Stimulated activated naive CD8-positive, alpha-beta T cell treated with anti-CD3 and anti-CD28 coated beads, Interleukin-15, Interleukin-2, amounts not matched to agents 100 U/mL and 50 U/mL, for 24 hours (primary cell): ENCODE measurements at places on chromosomes 11 and 22.

GRCh38 chr11:114440121-114440860 lies 1.0 kb downstream of the REXO2 start:
- DNase-seq: no peak

DNA sequence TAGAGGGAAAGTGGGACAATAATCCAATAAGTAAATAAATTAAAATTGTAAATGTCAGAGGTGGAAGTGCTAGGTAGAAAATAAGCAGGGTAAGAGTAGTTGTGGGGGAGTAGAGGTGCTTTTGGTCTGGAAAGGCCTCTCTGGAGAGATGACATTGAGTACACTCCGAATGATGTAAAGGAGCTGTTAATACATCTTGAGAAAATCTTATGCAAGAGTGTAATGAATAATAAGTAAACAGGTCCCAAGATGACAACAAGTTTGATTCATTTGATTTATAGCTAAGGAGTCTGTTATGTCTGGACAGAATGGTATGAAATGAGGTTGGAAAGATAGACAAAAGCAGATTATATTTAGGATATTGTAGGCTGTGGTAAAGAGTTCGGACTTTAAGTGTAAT lies 87.5 kb downstream of the TMEM135 start:
- no peak for DNase-seq

GRCh38 chr11:26063915-26064314 lies 268.0 kb upstream of the ANO3 start:
- DNase-seq: no peak

GRCh38 chr11:64385945-64386704 lies 27.2 kb downstream of the RPS6KA4 start:
- DNase-seq: no peak

DNA sequence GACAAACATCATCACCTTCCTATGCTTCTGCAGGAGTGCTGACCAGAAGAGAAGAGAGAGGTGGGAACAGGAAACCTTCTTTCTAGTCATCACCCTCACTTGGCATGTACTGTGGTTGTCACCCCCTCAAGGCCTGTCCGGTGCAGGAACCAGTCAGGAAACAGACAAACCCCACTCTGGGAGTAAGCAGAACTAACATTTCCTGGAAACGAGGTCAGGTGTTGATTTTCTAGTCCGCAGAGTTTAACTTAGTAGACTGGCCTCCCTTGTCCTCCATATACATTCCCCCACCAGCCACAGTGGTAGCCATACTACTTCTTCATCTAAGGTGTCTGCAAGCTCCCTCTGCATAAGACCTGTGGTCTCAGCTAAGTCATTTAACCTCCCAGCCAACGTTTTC lies 80.7 kb upstream of the NCAM1 start:
- no peak for DNase-seq

DNA sequence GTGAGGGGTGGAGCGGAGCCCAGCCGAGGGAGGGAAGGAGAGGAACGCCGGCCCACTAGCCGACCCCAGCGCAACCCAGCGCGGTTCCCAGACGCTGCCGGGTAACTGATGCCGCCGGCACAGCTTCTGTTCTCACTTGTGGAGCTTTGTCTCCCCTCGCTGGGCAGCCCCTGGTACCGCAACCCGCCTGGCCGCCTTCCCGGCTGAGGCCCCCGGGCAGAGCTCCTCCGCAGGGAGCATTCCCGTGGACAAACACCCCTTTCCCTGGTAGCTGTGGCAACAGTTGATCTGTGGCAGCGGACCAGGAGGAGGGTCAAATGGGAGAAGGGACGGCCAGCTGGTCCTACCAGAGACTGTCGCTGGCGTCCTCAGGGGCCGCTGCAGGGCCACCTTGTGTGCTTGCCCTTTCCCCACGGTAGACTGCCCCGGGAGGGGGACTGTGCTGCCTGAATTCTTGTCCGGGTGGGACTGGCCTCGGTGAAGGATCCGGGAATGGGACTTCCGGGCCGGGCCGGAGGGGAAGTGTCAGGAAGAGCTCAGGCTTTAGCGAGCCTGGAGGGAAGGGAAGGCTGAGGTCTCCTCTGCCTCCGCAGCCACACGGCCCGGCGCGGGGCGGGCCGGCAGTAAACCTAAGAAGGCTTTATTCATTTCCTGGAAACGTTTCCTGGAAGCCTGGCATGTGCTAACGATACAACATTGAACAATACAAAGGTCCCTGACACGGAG lies 468.0 kb downstream of the OPCML start:
- peak; percentile 26 for DNase-seq

DNA sequence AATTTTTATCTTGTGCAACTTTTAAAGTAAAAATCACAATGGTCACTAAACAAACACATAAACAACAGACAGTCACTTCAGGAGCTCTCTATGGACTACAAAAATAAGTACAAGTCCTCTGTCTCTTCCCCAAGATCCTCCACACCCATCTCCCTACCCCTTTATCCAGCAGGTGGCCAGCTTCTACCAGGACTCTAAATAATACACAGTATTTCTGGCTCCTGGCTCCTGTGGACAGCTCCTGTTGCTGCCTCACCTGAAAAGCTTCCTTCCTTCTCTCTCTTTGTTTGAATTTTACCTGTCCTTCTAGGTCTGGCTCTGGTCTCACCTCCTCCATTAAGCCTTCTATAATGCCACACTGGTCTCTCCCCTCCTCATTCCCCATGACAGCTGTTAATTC lies 86.1 kb downstream of the CLPB start:
- DNase-seq: no peak
